ENCODE measurements at places on chromosomes 7 and 10.
A peak's percentile ranks its signal among the peaks of the same experiment; 100 is the strongest.

DNA sequence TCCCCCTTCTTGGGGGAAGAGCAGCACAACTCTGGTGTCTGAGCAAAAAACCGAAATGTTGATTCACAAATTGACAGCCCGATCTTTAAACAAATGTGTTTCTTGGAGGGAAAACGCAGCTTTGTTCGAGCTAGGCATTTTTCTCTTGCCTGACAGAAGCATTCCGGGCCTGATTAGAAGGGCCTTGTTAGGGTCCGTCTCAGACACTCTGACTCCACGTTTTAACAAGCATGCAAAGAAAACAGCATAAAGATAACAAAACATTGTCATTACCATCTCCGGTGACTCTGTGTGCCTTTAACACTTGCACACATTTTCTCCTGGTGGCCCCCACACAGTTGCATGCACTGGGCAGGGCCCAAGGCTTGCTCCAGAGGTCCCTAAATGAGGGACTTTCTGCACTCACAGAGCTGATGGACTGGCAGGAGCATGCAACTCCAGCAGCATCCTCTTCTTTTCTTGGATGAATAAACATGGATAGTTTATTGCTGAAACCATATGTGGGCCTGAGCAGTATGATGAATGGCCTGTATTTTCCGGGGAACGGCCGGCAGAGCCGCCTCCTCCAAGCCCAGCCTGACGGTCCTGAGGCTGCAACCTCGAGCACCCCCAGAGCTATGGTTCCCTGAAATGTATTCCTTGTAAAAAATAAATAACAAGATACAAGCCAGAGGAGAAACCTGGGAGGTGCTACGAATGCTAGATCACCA, 50.9 kb downstream of the EBF3 start:
- DNase-seq = no peak

GRCh38 chr10:70596110-70596798, 6.3 kb downstream of the PRF1 start:
- DNase-seq = peak; percentile 44

DNA sequence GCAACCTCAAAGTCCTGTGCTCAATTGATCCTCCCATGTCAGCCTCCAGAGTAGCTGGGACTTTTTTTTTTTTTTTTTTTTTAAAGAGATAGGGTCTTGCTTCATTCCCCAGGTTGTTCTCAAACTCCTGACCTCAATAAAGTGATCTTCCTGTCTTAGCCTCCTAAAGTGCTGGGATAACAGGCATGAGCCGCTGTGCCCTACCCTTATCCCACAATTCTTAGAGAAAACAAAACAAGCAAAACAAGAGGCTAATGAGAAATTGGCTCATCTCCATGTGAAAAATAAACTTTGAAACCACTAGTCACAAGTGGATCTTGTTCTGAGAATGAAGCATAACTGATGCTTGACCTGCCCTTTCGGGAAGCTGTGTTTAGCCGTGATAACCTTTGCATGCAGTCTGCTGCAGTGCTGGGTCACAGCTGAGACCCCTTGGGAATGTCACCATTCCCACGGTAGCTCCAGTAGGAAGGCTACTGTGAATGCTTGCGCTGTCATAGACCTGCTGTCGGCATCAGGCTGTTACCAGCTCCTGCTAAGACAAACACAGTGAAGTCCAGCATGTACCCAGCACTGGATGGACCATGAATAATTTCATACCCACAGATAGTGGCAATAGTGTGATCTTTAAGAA, 290.7 kb upstream of the KIAA1217 start:
- DNase-seq = no peak

DNA sequence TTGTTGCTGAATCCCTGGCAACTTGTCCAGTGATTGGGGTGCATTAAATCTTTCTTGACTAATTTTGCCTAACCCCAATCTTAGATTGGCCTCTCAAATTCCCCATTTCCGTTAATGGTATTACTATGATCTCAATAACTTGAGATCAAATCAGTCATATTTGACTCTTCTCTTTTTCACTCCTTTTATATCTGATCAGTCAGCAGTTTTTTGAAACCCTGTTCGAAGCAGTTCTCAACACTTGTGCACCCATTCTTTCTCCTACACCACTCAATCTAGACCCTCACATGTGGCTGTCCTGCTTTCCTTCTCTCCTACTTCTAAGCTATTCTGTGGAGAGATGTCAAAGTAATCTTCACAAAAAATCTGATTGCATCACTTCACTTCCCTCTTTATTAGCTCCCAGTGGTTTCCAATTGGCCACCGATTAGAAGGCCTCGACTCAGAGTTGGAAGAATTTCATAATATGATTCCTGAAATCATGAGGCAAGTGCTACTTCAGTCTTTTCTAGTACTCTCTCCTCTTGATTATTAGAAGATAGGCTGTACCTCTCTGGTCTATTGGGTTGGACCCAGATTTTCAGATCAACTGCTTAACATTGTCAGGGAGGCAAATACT, 128.9 kb downstream of the ZNF365 start:
- DNase-seq = no peak

- DNase-seq = no peak
Measured at GRCh38 chr10:24475598-24475997, 248.1 kb downstream of the ARHGAP21 start.

DNA sequence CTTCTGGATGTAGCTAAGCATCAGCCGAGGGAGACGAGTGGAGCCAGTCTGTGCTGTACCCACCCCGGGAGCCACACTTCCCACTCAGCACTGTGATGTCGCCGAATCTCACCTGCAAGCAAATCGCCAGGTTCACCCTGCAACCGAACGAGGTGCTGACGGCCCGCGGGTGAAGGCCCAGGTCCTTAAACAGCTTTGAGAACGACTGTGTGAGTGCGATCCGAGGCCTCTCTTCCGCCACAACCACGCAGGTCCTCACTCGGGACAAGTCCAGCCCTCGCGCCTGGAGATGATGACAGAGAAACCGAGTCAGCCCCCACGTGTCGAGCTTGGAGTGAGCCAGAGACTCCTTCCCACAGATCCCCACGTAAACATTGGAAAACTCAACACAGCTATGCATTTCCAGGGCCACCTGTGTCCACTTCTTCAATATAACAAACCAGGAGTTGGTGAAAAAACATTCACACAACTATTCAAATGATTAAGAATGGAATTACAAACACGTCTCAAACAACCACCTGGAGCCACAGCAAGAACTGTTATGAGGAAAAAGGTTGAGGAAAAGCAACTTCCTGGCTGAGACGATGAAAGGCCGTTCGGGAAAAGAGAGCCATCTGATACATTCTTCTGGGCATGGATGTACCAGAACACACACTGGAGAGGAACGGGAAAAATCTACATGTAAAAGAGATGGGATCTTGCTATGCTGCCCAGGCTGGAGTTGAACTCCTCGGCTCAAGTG, 191.8 kb downstream of the ZMYND11 start:
- no peak for DNase-seq

GRCh38 chr10:48336978-48337599, 30.6 kb downstream of the MAPK8 start:
- DNase-seq = no peak

DNA sequence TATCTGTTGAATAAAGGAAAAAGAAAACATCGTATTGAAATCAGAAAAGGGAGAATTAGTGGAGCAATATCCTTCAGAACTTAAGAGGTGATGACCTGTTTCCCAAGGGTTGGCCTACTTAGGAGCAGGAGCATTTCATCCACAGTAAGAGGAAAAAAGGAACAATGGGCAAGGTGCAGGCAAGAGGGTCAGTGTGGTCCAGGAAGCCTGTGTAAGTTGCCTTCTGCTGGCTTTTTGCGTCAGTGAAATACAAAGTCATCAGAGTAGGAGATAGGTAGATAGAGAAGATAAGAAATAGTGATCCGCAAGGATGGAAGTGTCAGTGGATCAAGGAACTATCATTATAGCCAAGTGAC, 5.4 kb upstream of the ANKRD7 start:
- no peak for DNase-seq

GRCh38 chr7:76231583-76231982, 29.9 kb downstream of the SRRM3 start:
- DNase-seq = no peak

DNA sequence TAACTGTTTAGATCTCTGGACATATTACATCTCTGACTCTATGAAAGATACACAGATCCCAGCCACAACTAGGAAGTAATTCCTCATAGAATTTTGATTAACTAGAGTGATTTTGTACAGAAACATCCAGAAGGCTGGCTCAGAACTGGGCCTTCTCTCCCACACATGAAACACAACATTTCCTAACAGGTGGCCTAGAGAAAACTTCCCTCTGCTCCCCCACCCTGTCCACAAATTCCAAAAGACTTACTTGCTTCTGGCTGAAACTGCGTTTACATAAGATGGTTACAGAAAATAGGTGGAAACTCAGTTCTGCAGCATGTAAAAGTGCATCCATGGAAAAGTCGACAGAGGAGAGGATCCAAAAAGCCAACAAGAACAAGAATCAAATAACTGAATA, 132.9 kb downstream of the FZD1 start:
- no peak for DNase-seq

DNA sequence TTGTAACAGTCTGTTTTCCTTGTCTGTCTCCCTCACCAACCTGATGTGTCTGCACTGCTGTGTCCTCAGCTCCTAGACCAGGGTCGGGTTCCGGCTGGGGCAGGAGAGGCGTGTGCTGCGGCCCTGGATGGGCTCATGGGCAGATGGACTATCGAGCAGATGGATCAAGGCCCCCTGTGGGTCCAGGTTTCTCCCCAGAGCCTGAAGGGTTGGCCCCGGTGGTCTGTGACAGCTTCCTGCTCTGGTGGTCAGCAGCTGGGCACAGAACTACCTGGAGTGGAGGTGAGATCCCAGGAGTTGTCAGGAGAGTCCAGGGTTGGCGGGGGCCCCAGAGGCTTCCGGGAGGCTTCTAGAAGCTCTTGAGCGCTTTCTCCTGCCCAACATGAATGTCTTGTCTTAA, 75.1 kb downstream of the GRK5 start:
- DNase-seq = no peak

DNA sequence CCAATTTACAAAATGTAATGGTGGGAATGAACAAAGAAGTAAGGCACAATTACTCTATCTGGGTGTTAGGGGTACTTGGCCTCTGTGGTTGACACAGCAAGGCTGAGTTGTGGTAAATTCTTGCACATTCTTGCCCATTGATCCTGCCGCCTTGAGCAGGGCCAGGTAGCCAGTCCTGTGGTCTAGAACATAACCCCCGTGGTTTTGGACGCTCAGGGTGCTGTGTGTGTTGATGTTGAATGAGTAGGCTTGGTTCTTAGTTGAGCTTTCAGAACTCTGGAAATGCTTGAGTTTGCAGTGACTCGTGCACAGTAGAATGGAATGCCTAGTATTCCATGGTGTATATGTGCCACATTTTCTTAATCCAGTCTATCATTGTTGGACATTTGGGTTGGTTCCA, 42.3 kb upstream of the CDHR3 start:
- no peak for DNase-seq
